ENCODE measurements at places on chromosomes 2 and 18. TPM values are rescaled to one million over a fixed set of nuclear protein-coding genes. Genes with fewer than 3 reads are reported as not detected.

- no peak for DNase-seq
Measured at GRCh38 chr2:103010751-103011150, 248.9 kb downstream of the TMEM182 start.

GRCh38 chr2:190050001-190050400 lies 12.5 kb downstream of the MSTN start:
- no peak for DNase-seq

CENPA gene
- total RNA-seq: 38.0 TPM

GRCh38 chr2:135931776-135932443 lies 53.5 kb downstream of the DARS1 start:
- no peak for DNase-seq

- peak; percentile 32 for DNase-seq
Measured at GRCh38 chr2:148614322-148615049, 30.1 kb upstream of the EPC2 start.

DNA sequence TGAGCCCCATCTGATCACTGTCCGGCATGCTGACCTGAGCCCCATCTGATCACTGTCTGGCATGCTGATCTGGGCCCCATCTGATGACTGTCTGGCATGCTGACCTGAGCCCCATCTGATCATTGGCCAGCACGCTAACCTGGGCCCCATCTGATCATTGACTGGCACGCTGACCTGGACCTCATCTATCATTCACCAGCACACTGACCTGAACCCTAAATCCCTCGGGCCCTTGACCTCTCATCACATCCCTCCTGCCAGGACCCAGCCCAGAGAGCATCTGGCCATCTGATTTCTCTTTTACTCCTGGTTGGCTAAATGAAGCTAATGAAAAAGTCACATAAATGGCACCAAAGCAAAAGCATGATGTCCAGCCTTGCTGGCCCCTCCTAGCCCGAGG lies 207.1 kb downstream of the NDUFA10 start:
- no peak for DNase-seq

DNA sequence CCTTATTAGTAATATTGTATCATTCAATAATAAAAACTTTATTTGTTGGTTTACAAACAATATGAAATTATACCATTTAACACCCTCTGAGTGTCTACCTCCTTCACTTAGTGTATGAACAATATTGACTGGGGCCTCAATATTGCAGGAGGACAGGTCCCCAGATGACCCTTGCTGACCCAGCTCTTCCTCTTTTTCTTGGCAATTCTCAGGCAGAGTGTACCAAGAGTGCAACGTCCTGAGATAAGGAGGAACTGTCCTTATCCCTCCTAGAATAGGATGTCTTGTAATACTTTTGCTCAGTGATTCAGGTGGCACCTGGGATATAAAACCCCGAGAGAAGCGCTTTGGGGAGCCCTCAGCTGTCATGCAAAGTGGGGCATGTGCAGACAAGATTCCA lies 76.8 kb downstream of the PLA2R1 start:
- no peak for DNase-seq

NAT8 gene
- not detected for total RNA-seq

COX7A2L gene
- total RNA-seq: 103 TPM

CXCR2 gene
- 0.14 TPM for total RNA-seq

FAM210A gene
- 56.4 TPM for total RNA-seq

GRCh38 chr2:42558827-42559226 lies 9.6 kb upstream of the MTA3 start:
- DNase-seq: no peak

- DNase-seq: no peak
Measured at GRCh38 chr2:216827073-216827720, 32.7 kb downstream of the TNP1 start.

KCNIP3 gene
- not detected for total RNA-seq

DNA sequence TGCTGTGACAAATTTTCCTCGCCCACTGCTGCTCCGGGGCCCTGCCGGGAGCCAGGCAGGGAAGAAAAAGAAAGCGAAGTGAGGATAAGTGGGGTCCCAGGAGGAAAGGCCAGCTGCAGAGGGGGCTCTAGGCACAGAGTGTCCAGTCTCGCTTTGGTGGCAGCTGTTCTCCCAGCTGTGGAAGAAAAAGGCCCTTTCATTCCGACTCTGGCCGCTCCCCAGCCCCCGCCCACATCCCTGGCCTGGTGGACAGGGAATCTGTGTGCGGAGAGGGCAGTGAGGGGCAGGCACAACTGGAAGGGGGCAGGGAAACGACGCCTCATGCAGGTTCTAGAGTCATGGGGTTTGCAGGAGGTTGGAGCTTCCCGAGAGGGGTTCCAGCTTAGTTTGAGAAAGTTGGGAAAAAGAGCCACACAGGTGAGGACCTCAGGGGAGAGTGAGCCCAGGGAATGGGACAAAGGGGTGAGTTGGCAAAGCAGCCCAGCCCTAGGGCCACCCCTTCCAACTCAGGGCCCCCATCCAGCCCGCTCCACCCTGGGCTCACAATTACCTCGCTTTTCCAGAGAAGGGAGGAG lies 1.8 kb downstream of the RTKN start:
- DNase-seq: no peak

DNA sequence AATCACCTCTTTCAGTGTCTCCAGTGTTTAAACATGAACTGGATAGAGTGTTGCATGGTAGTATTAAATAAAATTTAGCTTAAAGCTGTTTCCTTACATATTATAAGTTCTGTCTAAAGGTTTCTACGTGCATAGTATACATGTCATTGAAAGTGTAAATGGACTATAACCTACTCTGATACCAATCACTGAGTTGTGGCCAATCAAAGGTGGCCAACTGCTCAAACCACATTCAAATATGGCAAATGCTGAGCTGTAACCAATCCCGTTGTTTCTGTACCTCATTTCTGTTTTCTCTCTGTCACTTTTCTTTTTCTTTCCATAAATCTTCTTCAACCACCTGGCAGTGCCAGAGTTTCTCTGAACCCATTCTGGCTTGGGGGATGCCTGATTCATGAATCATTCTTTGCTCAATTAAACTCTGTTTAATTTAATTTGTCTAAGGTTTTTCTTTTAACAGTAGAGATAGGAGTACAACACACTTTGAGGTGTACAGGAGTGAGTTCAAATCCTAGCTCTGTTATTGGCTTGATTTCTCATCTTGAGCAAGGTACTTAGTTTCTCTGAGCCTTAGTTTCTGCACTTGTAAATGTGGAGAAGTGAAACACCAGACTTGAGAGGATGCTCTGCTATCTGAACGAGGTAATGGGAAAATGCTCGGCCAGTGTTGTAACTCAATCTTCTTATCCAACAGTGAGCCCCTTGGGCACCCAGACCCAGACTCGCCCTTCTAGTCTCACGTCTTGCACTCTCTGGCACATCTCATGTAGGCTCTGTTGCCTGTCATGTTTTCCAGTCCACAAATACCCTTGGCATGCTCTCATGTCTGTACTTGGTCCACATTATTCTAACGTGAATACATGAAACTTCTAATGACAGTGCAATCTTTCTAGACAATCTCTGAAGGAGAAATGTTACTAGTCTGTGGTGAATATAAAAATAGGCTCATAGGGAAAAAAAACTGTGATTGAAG lies 228.0 kb downstream of the PIK3C3 start:
- DNase-seq: no peak

DNA sequence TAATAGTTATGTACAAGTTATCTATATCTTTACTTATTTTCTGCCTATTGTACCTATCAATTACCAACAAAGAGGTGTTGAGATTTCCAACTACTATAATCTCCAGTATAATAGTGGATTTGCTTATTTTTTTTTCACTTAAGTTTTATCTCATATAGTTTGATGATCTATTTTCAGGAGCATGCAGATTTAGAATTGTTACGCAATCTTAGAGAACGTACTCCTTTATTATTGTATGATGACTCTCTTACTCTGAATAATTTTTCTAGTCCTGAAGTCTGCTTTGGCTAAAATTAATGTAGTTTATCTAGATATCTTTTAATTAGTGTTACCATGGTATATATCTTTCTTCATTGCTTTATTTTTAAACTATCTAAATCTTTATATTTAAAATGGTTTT lies 205.2 kb downstream of the SCG2 start:
- DNase-seq: no peak

GRCh38 chr2:217685255-217685605 lies 317.6 kb downstream of the TNS1 start:
- DNase-seq: no peak

- no peak for DNase-seq
Measured at GRCh38 chr18:23528580-23529472, 25.5 kb downstream of the RMC1 start.

DNA sequence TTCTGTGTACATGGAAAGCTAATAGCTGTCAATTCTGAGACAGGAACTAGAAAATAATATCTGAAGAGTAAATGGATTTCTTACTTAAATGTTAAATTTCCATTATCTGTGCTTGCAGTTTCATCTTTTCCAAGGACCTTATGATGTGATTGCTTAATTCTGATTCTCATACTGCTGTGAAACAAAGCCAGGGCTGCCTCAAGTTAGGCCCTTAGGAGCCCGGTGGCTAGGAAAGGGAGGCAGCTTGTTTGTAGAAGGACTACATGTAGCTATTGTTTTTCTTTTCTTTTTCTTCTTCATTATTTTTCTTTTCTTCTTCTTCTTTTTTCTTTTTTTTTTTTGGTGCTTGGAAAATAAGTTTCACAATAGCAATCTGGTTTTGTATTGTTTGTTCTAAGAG lies 50.5 kb downstream of the XRCC5 start:
- DNase-seq: no peak

- no peak for DNase-seq
Measured at GRCh38 chr2:69620870-69621269, 22.7 kb downstream of the AAK1 start.

REG3G gene
- total RNA-seq: not detected

DNA sequence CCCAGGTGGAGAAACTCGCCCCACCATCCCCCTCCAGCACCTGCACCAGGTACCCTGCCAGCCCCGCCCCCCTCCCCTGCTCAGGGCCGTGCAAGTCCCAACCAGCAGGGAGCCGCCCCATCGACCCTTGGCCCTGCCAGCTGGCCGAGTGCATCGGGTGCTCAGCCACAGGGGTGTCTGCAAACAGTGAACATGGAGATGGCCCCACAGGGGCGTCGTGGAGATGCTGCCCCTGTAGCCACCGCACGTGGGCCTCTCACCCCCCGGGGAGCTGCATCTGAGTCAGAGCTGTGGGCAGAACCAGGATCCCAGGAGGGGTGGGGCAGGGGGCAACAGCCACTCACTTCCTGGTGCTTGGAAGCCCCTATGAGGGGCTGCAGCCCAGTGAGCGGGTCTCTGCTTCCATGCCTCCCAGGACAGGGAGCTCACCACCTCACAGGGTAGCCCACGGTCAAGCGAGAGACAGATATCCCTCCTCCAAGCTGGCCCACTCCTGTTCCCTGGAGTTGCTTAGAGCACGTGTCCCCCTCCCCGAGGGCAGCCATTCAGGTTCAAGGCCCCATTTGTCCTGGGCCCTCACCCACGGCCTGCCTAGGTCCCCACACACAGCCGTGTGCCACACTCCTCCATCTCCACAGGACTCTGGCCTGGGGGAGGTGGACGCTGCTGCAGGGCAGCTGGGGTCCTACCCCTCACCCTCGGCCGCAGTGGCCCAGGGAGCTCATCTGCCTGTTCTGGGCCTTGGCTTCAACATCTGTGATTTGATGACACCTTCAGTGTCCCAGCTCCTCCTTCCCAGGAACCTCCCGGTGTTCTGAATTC lies 1.1 kb upstream of the MAB21L4 start:
- DNase-seq: no peak

DNA sequence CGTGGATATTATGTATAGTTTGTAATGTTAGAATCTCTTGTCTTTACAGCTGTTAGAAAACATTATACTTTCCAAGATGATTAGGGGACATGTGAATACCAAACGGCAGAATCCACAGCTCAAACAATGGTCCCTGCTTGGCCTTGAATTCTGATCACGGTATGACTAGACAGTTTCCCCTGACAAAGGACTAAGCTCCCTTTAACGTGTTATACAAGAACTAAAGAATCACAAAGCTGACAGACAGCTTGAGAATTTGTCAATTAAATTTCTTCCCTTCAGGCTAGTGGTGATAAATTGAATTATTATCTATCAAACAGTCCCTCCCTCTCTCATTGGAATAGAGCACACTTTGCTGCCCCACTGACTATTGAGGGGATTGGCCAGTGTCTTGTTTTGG lies 359.2 kb upstream of the ID2 start:
- DNase-seq: no peak

GRCh38 chr2:107303964-107304363 lies 418.0 kb upstream of the ST6GAL2 start:
- DNase-seq: no peak

- no peak for DNase-seq
Measured at GRCh38 chr2:80748592-80748991, 444.0 kb upstream of the LRRTM1 start.

Data from activated CD4-positive, alpha-beta T cell treated with anti-CD3 and anti-CD28 coated beads for 36 hours (primary cell).